ENCODE measurements at places on chromosomes 1 and 21.

DNA sequence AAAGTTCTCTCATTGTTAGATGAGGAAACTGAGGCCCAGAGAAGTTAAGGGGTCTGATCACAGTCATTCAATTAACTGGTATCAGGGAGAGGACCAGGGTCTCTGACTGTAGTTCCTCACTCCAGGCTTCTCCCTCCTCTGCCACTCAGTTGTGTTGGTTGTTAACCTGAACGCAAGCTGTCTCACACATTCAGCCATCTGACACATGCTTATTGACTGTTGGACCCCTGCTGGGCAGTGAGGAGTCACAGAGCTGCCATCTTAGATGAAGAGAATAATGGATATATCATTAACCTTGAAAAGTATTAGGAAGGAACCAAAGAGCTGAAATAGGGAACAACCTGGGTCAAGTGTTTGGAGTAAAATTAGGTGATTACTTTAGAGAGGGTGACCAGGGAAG lies 194.8 kb downstream of the ZZZ3 start:
- no peak for DNase-seq

GRCh38 chr1:226100436-226101391 lies 38.2 kb downstream of the H3-3A start:
- DNase-seq, result no peak

- DNase-seq, result no peak
These were observed 163.2 kb upstream of the HMCN1 start for GRCh38 chr1:185570962-185571361.

DNA sequence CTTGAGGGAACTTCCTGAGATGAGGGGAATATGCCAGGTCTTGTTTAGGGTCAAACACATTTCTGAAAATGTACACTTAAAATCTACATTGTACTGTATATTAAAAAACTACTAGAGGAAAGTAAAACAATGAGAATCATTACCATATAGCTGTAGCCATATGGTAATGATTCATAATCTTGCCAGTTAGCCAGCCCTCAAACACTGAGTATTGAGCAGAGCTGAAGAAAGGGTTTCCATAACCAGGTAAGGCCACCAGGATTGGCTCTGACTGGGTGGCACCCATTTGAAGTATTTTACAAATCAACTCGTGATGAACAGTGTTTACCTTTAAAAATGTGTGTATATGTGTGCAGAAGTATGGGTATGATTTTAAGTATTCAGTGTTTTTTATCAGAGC lies 226.7 kb downstream of the SLC45A1 start:
- DNase-seq, result no peak
